ENCODE measurements at places on chromosomes 1 and 21.

GRCh38 chr1:226919587-226919986, 20.5 kb upstream of the COQ8A start:
- no peak for DNase-seq

GRCh38 chr1:243500512-243500911, 244.7 kb downstream of the SDCCAG8 start:
- no peak for DNase-seq

- DNase-seq: no peak
Measured at GRCh38 chr1:99634971-99635624, 10.8 kb upstream of the PALMD start.

DNA sequence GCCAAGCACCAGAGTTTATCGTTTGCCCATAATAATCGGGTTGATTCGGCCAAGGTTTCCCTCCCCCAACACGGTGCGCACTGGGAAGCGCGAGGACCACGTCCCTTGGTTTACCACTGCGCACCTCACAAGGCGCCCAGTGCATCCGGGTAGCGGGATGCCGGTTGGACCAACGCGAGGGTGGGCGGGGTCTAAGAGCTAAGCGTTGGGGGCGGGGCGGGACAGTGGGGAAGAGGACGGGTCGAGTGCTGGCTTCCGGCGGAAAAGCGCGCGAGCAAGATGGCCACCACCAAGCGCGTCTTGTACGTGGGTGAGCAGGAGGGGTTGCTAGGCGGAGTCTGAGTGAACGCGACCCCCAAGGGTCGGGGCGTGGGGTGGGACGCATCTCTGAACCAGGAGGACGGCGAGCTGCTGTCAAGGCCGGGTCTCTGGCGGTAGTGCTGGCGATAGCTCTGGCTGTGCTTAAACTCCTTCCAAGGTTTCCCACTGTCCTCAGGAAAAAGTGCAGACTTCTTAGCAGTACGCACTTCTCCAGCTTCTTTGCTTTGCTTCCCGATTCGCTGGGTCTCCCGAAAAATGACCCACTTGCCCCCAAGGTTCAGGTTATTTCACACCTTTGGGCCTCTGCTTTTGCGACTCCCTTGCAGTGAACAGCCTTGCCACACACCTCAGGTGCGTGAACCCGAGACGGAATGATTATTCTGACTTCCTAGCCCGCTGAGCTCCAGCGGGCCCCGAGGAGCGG, at the start of gene PPIE:
Gene PPIE, plus strand, starts transcription at position 261 of the 745 bp plus-strand sequence. Its CDS starts 19 bp downstream, at position 280.
- peak; percentile 91 for DNase-seq

DNA sequence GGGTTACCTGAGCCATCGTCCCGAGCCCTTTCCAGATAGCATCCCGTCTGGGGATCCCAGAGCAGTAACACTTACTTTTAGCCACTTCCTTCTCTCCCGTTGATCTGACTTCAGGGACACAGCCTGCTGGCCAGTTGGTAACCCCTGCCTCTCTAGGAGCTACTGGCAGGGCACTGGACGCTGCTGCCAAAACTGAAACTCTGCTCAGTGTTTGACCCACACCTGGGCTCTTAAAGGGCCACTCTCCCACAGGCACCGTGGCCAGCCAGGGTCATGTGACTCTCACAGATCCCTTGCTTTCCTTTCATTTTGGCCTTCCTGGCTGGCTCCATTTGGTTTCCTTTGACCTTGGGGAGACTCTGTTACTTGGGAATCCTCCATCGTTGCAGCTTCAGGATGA, at the start of gene PIGR:
Gene PIGR, minus strand, starts transcription at position 206 of the 400 bp plus-strand sequence. CDS start 5,935 bp downstream, outside the sequence.
- no peak for DNase-seq

DNA sequence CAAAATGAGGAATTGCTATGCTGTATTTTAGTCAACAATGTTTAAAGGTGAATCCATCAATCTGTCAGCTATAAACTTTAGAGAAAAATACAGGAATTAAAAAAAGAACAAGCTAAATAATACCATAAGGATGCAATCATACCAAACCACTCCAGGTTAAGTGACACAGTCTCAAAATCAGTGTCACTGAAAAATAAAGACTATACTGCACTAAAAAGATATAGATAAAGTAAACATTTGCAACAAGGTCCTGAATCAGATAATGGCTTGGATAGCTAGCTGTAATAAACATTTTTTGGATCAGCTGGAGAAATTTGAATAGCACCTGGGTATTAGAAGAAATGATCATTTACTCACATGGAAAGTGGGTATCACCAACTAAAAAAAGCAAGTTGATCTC, 7.8 kb downstream of the GPBP1L1 start:
- no peak for DNase-seq

GRCh38 chr1:247156787-247157232, 15.0 kb downstream of the ZNF124 start:
- no peak for DNase-seq

- DNase-seq: no peak
Measured at GRCh38 chr1:154902938-154903566, 33.0 kb upstream of the KCNN3 start.

GRCh38 chr1:175163702-175164101, 28.9 kb downstream of the KIAA0040 start:
- DNase-seq: no peak

- DNase-seq: no peak
Measured at GRCh38 chr1:227449741-227450441, 113.5 kb upstream of the ZNF678 start.

DNA sequence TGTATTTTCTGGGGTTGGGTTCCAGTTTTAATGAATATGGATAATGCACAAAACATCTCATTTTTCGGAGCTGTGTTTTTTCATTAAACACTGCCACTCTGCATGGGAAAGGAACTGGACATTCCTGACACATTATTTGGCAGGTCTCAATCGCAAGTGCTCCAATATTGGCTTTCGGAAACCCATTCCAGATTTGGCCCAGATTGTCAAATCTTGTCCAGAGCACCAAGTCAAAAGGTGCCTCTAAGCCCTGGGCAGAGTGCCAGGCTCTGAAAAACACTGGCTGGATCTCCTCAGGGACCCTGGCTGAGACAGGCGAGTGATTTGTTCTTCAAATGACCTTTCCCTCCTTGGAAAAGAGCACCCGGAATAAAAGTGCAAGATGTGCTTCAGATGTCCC, 68.4 kb upstream of the MRPS6 start:
- DNase-seq: no peak
